G401 (cell line): ENCODE measurements at places on chromosomes 3 and 15. TPM values are rescaled to one million over a fixed set of nuclear protein-coding genes. Genes with fewer than 3 reads are reported as not detected.

The GHRL gene
- total RNA-seq = not detected in 2 replicates

The CISH gene
- total RNA-seq = 1.7 and 2.2 TPM in 2 replicates

The NR2E3 gene
- total RNA-seq = not detected in 2 replicates

The TICRR gene
- 3.4 and 7.3 TPM in 2 replicates for total RNA-seq

The ERC2 gene
- total RNA-seq = 1.4 and 3.8 TPM in 2 replicates

The GOLGA8J gene
- total RNA-seq = not detected in 2 replicates

The ARID3B gene
- 91.6 and 92.3 TPM in 2 replicates for total RNA-seq

The GOLGA6B gene
- not detected in 2 replicates for total RNA-seq

The LINGO1 gene
- 8.8 and 16.0 TPM in 2 replicates for total RNA-seq

DNA sequence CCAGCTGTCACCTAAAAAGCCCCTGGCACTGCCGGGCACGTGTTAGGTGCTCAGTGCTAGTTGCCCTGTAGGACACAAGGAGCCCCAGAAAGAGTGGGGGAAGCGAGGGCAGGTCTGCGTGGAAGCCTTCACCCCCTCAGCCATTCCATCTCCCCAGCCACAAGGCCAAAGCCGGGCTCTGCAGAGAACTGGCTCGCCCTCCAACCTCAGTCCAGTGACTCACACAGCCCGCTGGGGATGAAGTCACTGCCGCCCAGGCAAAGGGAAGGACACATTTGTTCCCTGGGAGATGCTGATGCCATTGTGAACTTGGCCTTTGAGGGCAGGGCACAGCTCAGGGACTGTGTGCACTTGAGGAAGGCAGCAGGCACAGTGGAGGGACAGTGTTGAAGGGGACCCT lies 48.1 kb downstream of the IQSEC1 start:
- no peak for DNase-seq

DNA sequence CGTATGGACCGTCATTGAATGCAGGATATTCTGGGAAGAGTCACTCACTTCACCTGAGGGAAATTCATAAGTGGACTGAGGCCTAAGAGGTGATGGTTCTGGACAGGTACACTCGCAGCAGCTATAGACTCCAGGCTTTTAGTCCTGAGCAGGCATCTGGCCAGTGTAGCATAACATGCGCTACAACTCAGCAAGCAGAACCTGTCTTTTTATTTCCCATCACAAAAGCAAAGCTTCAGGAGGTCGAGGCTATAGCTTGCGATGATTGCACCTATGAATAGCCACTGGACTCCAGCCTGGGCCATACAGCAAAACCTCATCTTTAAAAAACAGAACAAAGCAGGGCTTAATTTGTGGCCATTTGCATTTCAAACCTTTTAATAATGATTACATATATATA lies 185.8 kb downstream of the KCNH8 start:
- DNase-seq = no peak

- no peak for DNase-seq
Measured at GRCh38 chr15:87527416-87527815, 729.1 kb downstream of the NTRK3 start.

DNA sequence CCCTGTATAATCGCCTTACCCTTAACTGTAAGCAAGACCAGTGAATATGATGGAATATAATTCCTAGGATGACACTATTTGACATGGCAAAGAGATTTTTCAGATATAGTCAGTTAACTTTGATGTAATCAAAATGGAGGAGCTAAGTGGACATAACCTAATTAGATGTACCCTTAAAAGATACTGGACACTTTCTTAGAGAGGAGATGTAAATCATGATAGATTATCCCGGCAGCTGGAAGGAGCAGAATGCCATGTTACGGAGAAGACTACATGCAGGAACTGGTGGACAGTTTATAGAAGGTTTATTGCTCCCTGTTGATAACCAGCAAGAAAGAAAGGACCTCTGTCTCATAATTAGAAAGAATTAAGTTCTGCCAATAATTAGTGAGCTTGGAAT lies 1142.9 kb downstream of the SI start:
- DNase-seq = no peak

- peak; percentile 95 for DNase-seq
Measured at GRCh38 chr15:82571722-82572222, 31.5 kb upstream of the RPS17 start.

DNA sequence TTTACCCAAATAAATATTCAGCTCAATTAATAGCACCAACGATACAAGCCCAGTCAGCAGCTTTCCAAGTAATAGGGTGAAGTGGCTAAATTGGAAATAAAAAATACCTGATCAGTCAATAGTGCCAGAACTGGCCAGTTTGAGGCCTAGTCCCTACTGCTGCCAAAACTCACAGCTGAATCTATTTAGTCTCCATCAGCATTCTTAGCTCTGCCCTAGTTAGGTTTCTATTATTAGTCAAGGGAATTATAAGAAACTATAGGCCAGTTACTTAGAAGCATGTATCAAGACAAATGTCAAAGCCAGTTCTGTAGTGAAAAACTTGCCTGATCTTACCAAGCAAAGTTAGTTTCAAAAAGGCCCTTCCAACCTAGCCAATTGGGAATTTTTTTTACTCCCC lies 146.2 kb upstream of the ZBTB20 start:
- peak; percentile 64 for DNase-seq

- no peak for DNase-seq
Measured at GRCh38 chr15:68389041-68389930, 42.7 kb downstream of the ITGA11 start.

DNA sequence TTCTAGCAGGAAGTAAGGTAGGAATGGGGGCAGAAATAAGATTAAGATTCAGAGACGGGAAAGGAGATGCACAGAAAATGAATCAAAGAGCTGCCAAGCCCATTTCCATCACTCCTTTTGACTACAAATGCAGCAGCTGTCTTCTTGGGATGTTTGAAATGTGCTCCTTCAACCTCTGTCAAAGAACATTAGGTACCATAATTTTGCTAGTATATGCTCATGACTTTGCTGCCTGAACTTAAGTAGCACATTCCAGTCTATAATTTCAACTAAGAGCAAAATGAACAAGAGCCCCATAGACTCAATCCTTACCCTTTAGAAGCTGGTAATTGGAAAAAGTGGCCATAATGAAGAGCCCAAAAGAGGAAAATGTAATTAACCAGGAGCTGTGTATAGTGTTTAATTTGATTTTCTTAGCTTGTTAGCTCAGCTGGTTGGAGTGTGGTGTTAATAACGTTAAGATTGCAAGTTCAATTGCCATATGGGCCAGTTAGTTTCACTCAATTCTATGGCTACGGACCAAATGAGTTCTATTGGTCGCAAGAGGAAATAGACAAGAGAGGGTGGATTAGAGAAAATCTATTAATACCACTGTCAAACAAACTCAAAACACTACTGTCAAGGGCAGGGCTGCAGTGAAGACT lies 349.9 kb downstream of the ZBBX start:
- no peak for DNase-seq

DNA sequence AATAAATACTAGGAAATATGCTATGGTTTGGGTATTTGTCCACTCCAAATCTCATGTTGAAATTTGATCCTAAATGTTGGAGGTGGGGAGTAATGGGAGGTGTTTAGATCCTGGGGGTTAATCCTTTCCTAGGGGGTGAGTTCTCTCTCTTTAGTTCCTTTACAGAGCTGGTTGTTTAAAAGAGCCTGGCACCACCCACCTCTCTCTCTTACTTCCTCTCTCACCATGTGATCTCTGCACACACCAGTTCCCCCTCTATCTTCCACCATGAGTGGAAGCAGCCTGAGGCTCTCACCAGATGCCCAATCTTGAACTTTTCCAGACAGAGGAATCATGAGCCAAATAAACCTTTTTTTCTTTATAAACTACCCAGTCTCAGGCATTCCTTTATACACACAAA lies 10.5 kb downstream of the SLC24A5 start:
- no peak for DNase-seq

GRCh38 chr3:122258757-122259371 lies 66.2 kb upstream of the CSTA start:
- DNase-seq = peak; percentile 11

- no peak for DNase-seq
Measured at GRCh38 chr3:139945386-139945785, 10.4 kb downstream of the CLSTN2 start.

DNA sequence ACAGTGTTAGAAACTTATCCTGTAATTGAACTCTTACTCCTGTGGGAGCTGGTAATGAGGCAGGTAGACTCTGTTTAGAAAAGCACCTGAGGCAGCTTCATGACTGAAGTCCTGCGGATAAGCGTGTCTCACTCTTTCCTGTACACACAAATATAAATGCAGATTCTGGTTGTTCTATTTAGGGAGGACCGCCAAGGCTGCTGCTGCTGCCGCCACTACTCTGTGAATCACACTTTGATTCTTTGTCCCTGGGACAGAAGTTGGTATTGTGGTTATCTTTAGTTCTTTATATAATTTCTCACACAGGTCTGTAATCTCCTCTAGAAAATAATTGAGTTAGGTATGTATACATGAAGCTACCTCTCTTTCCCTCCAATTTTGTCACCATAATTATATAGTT lies 3.6 kb downstream of the LSAMP start:
- peak; percentile 54 for DNase-seq
